Activated T-helper 1 cell treated with anti-CD3 and anti-CD28 coated beads, Interleukin-12 subunit alpha, Interleukin-12 subunit beta, Interleukin-2, Interleukin-4 antibody, amounts not matched to agents 30 ng/mL and 10 ng/mL and 1 ng/mL, durations not matched to agents 14 hours and 24 hours and 36 hours (primary cell): ENCODE measurements at places on chromosomes 2 and 18.

DNA sequence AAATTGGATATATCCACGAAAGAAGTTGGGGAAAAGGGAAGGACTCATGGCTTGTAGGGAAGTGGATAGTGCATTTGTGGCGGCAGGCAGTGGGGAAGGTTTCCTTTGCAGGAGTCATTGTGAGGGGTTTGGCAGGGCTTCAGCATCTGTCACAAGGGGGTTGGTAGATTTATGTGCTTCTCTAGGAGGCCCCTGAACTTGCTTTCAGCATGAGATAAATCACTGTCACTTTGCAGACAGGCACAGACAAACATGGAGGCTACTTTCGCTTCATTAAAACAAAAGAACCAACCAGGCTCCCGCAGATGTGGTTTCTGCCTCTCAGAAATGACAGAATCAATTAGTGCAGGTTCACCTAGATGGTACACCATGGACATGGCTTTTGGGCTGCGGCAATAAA is 340.7 kb downstream of the TGIF1 start:
- DNase-seq: no peak

- DNase-seq: no peak
These were observed 14.6 kb downstream of the TMEM177 start for GRCh38 chr2:119693567-119693966.

GRCh38 chr2:20781656-20782265 is 41.1 kb downstream of the LDAH start:
- DNase-seq: no peak

DNA sequence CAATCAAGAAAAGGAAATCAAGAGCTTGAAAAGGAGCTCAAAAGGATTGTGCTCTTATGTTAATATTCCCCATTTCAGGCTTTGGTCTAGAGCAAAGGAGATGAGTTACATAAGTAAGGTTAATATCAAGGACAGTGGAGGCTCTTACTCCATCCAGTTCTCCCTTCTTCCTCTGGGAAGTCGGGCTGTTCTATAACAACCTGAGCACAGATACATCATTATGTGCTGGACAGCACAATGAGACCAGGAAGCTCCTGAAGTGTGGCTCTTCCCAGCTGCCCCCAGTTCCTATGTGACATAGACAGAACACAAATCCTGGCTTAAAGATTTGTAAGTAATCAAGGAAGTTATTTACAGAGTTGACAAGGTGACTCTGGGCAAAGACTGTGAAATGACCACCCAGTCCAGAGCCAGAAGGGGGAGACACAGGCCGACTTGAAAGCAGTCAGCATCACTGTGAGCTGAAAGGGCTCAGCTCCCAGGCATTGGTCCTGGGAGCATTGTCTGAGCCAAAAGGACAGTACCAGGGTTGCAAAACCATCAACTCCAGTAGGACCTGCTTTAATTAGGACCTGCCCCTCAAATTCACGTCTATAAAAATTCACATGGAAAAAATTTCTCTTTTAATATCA is 917.6 kb upstream of the ACVR2A start:
- DNase-seq: no peak

DNA sequence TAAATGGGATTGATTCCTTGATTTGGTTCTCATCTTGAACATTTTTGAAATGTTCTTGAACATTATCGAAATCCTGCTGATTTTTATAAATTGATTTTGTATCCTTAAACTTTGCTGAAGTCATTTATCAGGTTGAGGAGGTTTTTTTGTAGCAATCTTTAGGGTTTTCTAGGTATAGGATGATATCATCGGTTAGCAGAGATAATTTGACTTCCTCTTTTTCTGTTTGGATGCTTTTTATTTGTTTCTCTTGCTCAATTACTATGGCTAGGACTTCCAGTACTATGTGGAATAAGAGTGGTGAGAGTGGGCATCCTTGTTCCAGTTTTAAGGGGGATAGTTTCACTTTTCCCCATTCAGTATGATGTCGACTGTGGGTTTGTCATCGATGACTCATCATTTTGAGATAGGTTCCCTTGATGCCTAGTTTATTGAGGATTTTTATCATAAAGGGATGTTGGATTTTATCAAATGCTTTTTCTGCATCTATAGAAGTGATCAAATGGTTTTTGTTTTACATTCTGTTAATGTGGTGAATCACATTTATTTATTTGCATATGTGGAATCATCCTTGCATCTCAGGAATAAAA is 201.5 kb upstream of the ZSWIM2 start:
- no peak for DNase-seq

- DNase-seq: peak; percentile 73
These were observed 143.4 kb downstream of the UBE2E3 start for GRCh38 chr2:181123798-181124231.

DNA sequence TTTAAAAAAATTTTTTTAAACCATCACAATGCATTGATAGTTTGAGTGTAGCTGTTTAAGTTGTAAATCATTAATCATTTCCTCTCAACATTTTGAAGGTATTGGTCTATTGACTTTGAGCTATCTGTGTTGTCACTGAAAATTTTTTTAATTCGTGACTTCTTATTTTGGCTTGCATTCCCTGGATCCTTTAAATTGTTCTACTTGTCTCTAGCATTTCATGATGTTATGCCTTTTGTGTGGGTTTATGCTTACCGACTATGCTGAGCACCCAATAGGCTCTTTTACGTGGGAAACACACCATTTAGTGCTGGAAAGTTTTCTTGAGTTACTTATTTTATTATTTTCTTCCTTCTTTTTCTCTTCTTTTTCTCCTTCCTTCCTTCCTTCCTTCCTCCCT is 31.2 kb upstream of the NXPH2 start:
- DNase-seq: no peak

DNA sequence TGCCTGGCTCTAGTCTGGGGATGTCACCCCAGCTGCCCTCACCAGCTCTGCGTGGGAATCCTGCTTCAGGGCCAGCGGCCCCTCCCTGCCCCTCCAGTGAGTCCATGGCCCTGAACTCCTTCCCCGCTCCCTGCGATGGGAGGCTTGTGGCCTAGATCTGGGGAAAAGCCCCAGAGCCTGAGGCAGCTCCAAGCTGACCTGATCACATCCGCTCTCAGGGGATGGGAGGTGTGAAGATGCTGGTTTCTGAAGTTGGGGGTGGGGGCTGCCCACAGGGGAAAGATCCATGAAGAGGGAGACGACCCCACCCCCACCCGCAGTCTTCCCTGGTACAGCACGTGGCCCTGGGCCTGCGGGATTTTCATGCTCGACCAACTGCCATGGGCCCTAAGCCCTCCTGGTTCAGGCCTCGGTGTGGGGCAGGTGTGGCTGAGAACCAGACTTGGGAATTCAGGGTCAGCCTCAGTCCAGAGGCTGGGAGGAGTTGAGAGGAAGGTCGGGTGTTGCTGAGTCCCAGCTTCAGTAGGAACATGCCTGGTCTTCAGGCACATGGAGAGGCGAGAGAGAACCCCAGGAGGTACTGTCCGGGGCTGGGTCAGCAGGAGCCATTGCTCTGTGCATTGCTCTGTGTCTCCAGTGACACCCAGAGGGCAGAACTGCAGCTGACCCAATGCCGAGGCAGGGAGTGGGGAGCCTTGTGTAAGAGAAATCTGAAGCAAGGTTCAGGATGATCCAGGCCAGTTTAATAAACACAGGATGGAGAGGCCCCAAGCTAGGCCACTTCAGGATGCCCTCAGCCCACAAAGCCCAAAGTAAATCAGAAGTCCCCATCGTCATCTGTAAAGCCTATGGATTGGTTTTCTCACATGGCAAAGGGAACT is 115.1 kb downstream of the CAPN13 start:
- DNase-seq: no peak

DNA sequence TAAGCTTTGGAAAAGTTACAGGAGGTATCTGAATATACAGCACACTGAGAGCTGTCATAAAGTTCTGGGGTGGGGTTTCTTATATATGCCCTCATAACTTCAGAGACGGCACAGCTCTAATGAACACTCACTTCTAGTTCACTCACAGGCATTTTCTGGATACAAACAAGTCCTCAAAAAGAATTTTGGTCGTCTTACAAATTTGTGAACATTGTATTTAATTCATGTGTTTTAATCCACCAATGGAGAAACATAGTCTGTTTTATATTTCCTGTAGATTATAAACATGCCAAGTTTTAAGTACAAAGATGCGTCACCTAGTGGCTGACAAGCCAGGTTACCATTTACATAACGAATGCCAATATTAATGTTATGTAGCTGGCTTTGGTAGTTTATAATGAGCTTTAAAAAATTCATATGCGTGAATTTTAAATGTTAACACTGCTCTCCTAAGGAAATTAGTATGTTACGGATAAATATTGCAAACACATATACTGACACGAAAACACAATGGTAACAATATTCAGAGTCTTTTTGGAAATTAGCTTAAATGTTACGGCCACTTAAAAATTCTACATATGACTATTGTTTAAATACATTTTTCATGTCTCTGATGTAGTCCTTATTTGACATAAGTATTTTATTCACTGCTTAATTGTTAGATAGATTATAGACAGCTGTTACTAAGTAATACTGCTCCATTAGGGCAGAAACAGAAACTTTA is 2.5 kb downstream of the COL3A1 start:
- no peak for DNase-seq
